ENCODE measurements at places on chromosomes 2 and 18.
A peak's percentile ranks its signal among the peaks of the same experiment; 100 is the strongest.

DNA sequence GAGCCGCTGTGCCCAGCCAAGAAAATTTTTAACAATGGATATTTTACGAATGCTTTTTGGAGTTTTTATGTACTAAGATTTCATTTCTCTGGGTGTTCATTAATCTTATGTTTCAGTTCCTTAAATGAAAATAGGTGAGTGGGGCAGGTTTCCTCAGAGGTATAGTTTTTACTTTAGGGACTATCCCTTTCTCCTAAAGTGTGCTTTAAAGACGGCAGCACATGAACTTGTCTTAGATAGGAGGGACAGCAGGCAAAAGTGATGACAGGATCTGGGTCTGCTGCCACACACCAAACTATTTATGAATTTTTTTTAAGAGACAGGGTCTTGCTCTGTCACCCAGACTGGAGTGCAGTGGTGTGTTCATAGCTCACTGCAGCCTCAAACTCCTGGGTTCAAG lies 8.0 kb upstream of the REL start:
- DNase-seq, result no peak

DNA sequence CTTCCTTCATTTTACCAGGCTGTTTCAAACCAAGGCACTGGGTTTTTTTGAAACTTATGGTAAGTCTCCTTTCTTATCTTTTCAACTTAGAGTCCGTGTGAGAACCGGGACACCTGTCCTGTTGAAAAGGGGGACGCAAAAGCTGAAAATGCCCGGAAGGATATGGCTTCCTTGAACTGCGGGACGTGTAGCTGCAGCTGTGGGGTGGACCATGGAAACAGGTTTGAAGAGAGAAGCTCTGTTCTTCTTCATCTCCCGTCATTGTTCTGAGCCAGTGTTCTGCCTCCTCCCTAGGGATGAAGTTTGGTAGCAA lies 29.5 kb upstream of the DNAJC27 start:
- no peak for DNase-seq

DNA sequence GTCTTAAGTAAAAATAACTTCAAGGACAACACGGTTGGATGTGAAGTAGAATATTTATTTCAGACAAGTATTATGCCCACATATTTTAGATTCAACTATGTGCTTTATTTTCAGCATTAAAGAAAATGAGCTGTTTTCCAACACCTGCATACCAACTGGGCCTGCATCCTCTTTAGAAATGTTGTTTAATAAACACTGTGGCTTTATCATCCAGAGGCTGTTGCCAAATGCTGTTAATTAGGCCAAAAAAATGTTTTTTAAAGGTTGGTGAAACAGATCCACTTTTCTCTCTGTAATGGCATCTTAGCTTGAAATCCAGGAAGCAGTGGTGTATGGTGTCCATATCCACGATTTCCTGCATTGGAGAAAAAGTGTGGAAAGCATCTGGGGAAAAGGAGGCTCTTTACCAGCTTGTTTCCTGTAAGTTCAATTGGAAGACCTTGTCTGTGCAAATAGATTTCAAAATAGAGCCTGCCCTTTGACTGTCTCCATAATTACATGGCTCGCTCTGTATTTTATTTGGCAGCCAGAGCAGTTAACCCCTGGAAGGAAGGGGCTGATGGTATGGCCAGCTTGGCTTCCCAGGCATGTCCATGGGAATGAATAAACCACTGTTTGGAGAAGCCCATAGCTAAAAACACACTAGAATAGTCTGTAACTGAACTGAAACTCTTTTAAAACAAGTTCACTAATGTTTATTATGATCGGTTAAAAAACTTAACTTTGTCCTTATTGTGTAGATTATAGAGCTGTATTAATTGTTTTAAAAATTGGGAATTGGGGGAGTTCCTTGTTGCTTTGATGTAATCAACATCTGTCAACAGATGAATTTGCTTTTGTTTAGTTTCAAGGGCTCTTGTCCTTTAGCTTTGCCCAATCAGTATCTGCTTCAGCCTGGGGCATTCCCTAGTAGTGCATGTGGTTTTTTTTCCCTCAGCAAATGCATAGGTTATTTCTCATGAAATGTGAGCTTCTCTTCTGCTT lies 33.0 kb upstream of the DLX1 start:
- no peak for DNase-seq

DNA sequence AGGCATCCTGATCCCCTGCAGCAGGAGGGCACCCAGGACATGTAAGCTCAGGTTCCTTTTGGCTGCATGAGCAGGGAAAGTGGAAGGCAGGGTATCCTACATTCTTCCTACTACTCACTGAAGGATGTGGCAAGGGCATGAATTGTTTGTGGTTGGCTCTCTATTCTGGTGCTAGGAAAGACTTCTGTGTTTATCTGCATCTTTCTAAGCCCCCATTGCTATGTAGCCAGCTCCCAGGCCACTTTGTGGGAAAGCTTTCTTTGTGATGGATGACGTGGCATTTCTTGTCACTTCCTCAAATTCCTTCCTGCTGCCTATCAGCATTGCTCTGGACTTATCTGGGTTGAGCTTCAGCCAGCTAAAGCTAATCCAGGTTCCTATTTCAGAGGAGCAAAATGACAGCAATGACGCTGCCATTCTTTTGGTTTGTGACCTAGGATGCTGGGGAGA lies 46.2 kb downstream of the MEIS1 start:
- DNase-seq, result no peak

- no peak for DNase-seq
These were observed 580.8 kb downstream of the ERBB4 start for GRCh38 chr2:211957799-211958198.

GRCh38 chr18:61581578-61582201 lies 248.5 kb downstream of the CDH20 start:
- peak; percentile 49 for DNase-seq

DNA sequence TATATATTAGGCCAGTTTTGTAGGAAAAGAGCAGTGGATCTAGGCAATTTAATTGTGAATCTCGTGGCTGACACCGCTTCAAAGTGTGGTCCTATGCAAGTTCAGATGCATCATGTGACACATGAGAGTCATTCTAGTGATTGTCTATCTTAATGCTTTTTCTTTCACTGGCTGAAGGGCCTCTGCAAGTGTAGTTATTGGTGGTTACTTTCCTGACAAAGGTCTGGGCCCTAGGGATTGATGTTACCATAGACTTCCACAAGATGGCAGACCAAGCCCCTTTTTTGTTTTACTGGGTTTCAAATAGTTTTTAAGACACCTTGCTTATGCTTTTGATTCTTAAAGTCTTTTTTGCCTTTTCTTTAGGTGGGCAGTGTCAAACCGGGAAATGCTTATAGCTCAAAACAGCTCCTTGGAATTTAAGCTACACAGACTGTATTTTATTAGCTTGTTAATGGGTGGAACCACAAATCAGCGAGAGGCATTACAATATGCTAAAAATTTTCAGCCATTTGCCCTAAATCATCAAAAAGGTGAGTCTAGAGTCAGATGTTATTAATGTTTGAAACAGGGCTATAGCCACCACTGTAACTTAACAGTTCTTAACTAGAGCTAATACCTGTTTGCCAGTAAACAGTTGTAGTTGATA lies 25.9 kb downstream of the CD8A start:
- peak; percentile 40 for DNase-seq

- DNase-seq, result no peak
These were observed 42.8 kb downstream of the ESCO1 start for GRCh38 chr18:21557607-21558253.

DNA sequence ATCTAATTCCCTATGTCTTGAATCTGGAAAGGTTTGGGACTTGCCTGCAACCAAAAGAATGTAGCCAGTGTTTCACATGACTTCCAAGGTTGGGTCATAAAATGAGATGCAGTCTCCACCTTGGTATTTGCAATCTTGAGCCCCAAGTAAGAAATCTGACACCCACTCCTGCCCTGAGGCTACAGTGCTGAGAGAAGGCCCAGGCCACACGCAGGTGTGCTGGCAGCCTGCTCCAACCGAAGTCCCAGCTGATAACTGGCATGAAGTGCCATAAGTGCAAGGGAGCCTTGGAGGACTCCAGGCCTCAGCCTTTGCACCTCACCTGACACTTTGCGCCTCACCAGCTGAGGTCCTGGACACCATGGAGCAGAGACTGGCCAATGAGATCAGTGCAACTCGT lies 182.7 kb downstream of the ANAPC1 start:
- no peak for DNase-seq

DNA sequence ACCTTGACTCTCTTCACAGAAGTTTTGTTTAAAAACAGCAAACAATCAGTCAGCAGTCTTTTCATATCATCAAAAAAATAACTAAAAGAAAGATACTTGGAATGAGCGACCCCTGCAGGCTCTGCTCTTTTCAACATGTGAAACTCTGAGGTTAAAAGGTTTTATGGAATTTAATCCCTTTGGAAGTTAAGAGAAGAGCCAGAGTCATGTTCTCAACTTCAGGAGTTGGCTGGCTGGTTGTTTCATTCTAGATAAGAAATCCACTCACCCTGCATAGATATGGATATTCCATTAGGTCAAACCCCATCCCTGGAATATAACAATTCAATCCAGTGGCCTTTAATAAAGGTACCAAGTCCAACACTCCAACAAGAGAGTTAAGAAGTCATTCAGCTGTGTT lies 115.6 kb upstream of the RMDN2 start:
- DNase-seq, result no peak

- no peak for DNase-seq
These were observed 7.3 kb downstream of the KIF1A start for GRCh38 chr2:240812721-240813120.

DNA sequence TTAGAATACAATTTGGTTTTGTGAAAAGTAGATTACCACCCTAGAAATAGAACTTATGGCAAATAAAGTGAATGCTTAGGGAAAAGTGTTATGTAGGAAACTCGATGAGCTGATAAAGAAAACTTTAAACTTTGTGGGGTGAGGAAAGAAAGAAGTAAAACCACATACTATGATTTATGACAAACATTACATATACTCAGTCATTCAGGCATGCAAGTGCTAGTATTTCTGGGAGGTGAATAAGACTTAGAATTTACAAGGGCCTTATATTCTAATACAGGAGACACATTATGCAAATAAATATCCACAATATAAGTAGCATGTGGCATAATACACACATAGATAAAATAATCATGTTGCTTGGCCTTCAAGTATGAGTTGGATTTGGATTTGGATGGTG lies 618.1 kb downstream of the XIRP2 start:
- DNase-seq, result no peak

DNA sequence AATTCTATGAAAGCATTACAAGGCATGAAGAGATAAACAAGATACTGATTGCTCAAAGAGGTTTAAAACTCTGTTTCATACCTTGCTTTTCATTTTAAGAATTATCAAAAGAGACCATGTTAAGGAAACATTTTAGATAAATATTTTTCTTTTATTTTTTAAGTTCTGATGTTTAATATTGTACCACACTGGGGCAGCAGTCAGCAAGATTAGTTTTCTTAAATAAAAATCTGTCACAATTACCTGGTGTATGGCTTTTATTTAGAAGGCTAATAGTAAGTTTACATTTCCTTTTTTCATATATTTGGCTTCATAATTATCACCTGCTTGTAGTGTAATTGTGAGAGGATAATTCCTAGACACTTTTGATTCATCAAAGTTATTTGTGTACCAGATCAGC lies 46.4 kb downstream of the ZNF804A start:
- no peak for DNase-seq

GRCh38 chr2:179446476-179447141 lies 182.0 kb upstream of the SESTD1 start:
- DNase-seq, result no peak
